NCI-H2029 (cell line): ENCODE measurements at places on chromosomes 12 and 14.
A peak's percentile ranks its signal among the peaks of the same experiment; 100 is the strongest.

DNA sequence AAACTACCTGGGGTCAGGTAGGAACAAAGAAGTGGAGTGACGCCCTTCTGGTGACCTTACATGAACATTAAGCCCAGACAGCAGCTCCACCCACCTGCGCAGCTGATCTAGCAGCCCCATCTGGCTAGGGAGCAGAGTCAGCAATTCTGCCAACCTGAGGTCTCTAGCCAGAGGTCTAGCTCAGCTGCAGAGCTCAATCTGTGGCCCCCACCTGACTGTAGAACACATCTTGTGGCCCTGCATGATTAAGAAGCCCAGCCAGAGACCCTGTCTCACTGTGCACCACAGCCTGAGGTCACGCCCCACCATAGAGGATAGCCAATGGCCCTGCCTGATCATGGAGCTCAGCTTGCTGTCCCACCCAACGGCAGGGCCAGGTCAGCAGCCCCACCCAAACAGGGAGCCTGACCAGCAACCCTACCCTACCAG lies 50.6 kb upstream of the HIGD1C start:
- no peak for DNase-seq

DNA sequence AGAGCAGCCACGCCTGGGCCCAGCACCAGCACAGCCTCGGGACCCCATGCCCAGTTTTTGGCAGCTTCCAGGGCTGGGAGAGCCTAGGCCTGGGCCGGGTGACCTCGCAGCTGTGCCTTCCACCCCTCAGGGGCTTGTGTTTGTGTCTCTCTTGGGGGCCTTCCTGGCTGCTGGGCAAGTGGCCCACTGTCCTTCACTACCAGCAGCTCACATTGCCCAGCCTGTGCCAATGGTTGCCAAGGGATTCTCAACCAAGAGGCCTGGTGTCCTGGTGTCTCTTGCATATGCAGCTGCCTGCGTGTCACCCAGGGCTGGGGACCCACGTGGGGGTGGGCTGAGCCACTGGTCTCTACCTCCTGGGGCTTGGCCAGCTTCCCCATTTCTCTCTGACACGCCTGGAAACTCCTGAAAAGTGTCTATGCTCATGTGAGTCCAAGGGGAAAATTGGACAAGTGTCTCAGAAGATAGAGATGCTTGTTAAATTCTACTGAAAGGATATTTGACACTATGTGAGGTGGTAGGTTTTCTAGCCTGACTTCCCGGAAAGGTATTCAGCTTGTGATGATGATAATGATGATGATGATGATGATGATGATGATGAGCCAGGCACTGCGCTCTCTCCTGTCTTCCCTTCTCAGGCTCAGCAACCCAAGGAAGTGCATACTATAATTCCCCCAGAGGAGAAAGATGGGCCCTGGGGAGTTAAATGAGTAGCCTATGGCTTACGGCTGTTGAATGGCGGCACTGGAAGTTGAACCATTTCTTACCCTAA lies 48.8 kb upstream of the ESRRB start:
- DNase-seq = no peak

- peak; percentile 70 for DNase-seq
These were observed 26.5 kb downstream of the CRACR2A start for GRCh38 chr12:3726456-3726855.

- no peak for DNase-seq
These were observed 47.8 kb upstream of the CHGA start for GRCh38 chr14:92874962-92875661.

DNA sequence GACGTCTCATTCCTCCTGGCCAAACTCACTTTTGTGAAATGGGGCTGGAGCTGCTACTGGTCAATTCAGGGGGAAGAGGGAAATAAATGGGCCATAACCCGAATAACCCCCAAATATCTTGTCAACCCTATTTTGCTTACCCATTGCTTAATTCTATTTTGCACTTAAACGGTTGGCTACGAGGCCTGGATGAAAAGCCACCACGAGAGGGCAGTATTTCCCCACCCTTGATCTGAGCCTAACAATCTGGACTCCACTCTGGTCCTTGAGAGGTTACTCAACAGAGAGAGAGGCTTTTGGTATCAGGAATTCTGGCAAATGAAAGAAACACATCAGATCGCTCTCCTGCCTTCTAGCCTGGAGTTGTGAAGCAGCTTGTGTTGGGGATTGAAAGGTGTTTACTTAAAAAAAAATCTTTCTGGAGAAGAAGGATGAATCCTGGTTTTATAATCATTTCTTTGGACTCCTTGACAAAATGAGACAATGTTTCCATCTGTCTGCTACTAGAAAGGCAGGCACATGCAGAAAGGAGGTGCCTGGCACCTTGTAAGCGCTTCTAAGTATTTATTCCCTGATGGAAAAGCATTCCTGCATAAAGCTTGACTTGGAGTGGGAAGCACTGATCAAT lies 22.4 kb upstream of the FBXO21 start:
- DNase-seq = peak; percentile 54

GRCh38 chr14:100903134-100903468 lies 421 bp downstream of the RTL1 start:
- no peak for DNase-seq

DNA sequence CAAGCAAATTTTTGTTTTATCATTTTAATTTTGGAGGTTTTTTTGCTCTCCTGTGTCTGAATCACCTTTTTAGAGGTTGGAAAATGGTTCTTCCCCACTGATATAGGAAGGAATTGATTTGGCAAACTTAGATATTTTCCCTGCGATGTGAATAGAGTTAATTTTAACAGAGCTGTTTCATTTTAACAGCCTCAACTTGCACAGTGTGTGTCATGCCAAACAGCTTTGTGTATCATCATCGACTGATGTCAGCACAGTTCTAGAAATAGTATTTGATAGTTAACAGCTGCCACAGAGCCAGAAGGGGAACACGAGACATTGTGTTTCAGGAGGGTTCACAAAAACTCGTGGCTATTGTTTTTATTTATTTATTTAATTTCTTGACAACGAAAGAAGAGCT lies 243.1 kb upstream of the FOXN3 start:
- DNase-seq = no peak

- no peak for DNase-seq
These were observed 621.0 kb downstream of the CCER1 start for GRCh38 chr12:90333939-90334338.

DNA sequence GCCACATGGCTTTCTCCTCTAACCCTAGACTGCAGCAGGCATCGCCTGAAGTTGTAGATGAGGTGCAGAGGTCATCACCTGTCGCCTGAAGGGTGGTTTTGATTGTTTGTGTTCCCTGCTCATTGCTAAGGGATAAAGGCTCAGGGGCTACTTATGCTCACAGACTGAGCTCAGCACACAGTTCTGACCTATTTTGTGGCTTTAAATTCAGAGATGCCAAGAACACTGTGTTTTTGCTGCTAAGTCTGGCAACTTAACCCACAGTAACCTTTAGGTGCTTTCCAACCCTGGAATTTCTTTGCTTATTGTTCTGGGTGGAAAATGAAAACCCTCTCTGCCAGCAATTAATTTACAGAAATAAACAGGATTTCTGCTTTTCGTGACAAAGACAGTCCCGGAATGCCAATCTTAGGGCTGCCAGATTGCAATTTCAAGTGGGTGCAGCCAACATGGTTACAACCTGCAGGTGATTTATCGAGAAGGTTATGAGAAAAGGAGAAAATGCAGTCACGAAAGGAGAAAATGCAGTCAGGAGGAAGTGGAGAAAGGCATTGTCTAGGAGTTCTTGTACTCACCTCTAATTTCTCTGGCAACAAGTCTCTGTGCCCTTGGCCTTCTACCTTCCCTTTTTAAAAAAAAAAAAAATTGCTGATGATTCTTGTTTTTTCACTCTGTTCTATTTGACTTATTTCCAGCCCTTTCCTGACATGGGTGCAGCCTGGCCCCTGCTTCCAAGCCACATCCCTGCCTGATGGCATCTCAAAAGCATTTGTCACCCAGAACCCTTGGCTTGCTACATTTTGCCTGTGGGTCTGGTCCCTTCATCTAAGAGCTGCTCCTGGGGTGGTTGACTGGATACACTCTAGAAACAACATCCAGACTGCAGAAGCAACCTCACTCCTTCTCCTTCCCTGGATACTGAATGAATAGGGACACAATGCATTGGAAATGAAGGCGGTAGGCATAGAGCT lies 23.3 kb downstream of the NPC2 start:
- DNase-seq = no peak

GRCh38 chr12:49092086-49092815 lies 2.4 kb downstream of the DHH start:
- no peak for DNase-seq

DNA sequence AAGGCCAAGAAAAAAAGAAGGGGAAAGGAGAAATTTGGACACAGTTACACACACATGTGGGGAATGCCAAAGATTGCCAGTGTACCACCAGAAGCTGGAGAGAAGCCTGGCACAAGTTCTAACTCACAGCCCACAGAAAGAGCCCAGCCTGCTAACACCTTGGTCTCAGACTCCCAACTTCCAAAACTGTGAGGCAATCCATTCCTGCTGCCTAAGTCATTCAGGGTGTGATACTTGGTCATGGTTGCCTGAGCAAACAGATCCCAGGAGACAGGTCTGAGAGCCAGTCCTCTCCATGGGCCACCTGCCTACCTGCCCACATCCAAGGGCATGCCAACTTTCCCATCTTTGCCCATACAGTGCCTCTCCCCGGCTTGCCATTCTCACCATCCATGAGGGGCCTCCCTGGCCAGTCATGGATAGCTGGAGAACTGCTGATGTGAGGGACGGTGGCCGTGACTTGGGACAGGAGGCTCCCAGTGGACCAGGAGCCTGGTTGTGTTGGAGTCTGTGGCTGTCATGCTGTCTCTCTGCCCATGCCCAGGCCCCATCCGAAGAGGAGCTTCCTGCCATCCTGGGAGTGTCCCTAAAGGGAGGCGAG lies 198.0 kb upstream of the RTL1 start:
- peak; percentile 16 for DNase-seq

GRCh38 chr12:19244312-19244711 lies 114.8 kb downstream of the PLEKHA5 start:
- DNase-seq = no peak

DNA sequence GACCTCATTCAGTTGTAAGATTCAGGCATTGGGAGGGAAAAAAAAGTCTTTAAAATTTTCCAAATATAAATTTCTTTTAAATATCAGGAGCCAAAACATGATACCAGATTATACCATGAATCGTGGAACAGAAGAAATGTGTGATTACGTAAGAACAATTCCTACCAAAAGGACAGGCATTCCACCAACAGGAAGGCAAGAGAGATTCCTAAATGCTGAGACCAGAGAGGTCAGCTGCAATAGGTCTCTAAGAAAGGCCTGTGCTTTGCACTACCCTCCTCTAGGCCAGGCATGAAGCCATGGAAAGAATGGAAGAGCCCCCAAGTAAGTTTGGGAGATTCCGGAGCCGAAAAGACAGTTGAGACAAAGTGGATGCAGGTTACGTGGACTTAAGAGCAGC lies 83.7 kb downstream of the PTGER2 start:
- DNase-seq = no peak

- DNase-seq = no peak
These were observed 27.7 kb upstream of the MYL2 start for GRCh38 chr12:110948041-110948440.

- no peak for DNase-seq
These were observed 117.5 kb upstream of the DYRK2 start for GRCh38 chr12:67531051-67531450.

DNA sequence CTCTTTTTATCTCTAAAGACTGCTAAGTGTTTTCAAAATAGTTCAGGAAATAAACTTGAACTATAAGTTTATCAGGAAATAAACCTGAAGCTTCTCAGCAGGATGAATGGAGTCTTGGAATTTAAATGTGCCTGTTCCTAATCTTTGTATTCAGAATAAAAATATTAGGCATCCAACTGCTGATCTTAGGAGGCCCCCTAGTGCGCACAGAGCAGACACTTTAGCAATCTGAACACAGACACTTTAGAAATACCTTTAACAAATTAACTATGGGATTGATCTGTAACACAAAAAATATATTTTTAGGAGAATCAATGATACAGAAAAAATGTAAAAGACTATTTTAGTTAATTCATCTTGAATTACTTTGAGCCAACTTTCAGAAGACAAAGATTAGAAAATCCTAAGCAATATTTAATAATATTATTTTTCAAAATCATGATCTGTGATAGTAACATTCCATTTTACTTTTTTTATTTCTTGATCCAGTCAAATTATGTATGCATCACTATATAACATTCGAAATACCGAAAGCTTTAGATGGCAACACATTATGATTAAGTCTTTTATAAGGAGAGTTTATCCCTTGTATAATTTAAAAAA lies 80.9 kb downstream of the SLC41A2 start:
- peak; percentile 2 for DNase-seq
